ENCODE measurements at places on chromosomes 5 and 9. TPM values are rescaled to one million over a fixed set of nuclear protein-coding genes. Genes with fewer than 3 reads are reported as not detected.

The MTMR12 gene
- 23.1 TPM for total RNA-seq

The NOXA1 gene
- 4.3 TPM for total RNA-seq

The SLCO4C1 gene
- 0.06 TPM for total RNA-seq

The SLC6A19 gene
- not detected for total RNA-seq

The IFNA13 gene
- not detected for total RNA-seq

The UBAP1 gene
- total RNA-seq = 46.3 TPM

The SLIT3 gene
- 127 TPM for total RNA-seq

The SLC6A7 gene
- total RNA-seq = not detected

DNA sequence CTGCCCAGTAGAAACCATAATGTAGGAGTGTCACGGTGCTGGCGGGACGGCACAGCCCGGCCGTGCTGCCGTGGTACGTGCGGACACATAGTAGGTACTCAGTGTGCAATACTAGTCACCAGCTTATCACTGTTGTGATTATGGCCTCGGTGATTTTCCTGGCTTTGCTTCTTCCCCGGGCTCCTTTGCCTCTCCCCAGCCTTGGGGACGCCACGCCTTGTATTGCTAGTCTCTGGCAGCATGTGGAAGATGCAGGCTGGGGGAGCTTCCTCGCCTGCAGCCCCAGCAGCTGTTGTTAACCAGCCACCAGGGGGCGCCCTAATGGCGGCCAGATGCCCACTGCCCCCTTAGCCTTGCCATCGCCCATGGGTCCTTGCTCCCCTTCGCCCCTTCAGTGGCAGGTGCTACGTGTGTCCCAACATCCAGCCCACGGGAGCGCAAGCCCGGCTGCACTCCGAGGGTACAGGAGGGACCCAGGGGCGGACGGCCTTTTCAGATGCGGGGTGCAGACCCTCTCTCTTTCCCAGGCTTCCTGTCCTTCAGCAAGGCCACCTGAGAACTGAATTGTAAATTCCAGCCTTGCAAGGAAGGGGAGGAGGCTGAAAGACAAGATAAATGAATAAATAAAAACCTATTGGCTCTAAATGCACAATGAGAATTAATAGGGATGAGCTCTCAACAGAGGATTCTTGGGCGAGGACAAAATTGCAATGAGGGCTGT, 8.0 kb downstream of the NTNG2 start:
- DNase-seq = peak; percentile 80

GRCh38 chr5:93151121-93151520, 429.9 kb downstream of the NR2F1-AS1 start:
- no peak for DNase-seq

DNA sequence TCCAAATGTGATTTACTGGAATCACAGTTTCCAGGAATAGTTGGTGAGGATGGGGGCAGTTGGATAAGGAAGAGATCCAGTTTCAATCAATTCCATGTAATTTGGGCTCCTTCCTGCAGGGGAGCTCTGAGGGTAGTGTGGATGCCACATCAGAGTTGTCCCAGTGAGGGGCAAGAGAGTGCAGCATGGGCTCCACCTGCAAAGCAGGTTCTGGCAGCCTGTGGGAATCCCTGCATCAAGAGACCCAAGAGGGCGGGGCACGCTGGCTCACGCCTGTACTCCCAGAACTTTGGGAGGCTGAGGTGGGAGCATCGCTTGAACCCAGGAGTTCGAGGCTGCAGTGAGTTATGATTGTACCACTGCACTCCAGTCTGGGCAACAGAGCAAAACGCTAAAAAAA, 188.5 kb downstream of the CACNA1B start:
- no peak for DNase-seq

DNA sequence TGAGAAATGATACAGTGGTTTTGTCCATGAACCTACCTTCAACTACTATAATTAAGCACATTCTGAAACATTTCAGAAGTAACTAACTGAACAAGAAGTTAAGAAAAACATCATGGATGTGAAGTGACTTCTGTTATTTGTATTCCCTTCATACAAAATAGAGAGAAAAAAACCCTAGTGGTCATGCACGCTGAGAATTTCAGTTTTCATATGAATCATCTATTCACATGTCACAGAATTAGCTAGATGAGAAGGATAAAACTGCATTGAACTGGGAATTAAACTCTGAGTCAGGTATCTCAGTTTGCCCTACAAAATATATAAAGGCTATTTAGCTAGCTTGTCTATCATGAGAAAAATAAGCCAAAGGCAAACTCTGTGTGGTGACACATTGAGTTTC, 451.8 kb upstream of the FTMT start:
- DNase-seq = no peak

- no peak for DNase-seq
These were observed 114.3 kb downstream of the ASTN2 start for GRCh38 chr9:117300371-117301110.

DNA sequence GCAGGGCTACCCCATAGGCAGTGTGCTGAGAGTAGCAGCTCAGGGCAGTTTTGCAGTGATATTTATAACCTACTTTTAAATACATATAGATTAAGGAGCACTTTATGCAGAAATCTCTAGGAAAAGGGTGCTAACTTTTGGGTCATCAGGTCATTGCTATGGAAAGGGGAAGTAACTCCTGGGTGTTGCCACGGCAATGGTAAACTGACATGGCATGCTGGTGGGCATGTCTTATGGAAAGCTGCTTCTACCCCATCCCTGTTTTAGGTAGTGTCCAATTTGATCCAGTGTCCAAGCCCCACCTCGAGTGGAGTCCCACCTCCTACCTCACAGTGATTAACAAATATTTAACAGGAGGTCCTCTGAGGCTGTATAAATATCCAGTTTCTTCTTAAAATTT, 56.8 kb upstream of the XPA start:
- DNase-seq = no peak

DNA sequence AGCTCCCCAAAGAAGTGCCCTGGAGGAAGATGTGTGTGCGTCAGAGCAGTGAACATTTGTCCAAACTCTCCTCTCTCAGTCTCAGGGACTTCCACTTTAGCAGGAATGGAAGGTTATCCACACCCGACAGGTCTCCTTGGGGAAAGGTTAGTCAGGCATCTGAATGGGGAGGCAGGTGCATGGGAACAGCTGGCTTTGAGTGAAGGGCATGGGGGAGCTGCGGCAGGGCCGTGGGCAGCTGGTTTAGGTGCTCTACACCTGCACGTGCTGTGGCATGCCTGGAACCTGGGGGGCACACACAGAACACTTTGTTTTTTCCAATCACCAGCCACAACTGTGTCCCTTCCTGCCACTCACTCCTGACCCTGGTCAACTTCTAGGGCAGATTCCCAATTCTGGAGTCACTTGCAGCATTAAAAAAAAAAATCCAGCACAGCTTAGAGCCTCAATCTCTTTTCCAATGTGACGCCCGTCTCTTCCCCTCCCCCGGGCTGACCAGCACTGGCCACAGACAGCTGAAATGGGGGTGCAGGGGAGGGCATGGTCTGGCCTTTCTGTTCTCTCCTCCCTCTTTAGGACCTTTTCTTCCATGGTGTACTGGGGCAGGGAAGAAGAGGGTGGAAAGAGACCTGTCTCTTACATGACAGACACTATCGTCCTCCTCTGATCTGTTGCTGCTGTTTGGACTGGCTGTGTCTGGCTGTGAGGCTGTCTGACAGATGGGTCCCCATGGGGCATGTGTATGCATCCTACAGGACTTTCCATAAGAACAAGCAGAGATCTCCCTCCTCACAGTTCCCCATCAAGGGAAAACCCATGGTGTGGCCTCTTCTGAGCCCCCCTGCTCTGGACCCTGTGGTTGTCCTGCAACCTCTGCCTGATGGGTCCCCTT, 9.5 kb upstream of the IL3 start:
- no peak for DNase-seq
